Pancreas (tissue), 10 donors: ENCODE measurements at places on chromosomes 3 and 15. TPM values are rescaled to one million over a fixed set of nuclear protein-coding genes. Genes with fewer than 3 reads are reported as not detected.

Gene NSMCE3
- total RNA-seq = 2.0 TPM

Gene NRROS
- 1.5 TPM for total RNA-seq

DNA sequence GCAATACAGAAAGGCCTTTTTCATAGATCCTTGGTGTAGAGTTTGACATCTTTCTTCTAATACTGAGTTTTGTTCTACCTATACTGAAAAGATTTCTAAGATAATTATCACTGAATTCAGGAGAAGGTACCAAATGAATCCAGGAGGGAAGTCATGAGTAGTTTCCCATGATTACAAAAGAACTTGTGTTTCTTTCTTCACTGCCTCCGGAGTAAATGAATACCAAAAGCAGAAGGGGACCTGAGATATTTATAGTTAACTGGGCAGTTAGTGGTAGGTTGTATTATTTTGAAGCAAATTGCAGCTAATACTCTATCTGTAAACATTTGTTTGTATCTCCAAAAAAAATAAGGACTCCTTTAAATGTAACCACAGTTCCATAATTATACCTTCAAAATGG, 175.4 kb downstream of the SUCNR1 start:
- DNase-seq = no peak

DNA sequence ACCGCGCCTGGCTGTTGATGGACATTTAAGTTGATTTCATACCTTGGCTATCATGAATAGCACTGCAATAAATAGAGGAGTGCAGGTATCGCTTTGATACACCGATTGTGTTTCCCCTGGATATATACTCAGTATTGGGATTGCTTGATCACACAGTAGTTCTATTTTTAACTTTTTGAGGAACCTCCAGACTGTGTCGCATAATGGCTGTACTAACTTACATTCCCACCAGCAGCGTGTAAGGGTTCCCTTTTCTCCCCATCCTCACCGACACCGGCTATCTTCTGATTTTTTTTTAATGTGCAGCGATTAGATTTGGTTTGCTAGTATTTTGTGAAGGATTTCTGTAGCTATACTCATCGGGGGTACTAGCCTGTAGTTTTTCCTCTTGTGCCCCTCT, 16.0 kb downstream of the RUBCN start:
- no peak for DNase-seq

Gene AGTR1
- 0.56 TPM for total RNA-seq

GRCh38 chr3:108305484-108306172, 9.3 kb downstream of the HHLA2 start:
- DNase-seq = peak; percentile 85

GRCh38 chr3:159146856-159147435, 345.1 kb downstream of the MFSD1 start:
- no peak for DNase-seq

DNA sequence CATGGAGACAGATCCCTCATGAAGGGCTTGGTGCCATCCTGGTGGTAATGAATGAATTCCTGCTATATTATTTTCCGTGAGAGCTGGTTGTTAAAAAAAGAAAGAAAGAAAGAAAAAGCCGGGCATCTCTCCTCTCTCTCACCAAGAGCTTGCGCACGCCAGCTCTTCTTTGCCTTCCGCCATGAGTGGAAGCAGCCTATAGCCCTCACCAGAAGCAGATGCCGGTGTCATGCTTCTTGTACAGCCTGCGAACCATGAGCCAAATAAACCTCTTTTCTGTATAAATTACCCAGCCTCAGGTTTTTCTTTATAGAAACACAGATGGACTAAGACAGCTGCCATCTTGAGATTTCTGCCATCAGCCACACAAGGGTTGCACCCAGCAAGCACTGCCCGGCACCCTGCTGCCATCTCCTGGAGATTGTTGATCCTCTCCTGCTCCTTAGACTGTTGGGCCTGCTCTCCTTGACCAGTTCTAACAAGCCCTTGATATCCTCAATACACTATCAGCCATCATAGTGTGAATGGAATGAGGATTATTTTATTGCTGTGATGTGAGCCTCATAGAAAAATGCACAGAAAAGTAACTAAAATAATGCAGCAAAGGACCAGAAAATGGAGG, 3.5 kb upstream of the AHSG start:
- peak; percentile 64 for DNase-seq

Gene ADAMTS9
- total RNA-seq = 18.4 TPM

Gene SENP5
- 12.4 TPM for total RNA-seq

DNA sequence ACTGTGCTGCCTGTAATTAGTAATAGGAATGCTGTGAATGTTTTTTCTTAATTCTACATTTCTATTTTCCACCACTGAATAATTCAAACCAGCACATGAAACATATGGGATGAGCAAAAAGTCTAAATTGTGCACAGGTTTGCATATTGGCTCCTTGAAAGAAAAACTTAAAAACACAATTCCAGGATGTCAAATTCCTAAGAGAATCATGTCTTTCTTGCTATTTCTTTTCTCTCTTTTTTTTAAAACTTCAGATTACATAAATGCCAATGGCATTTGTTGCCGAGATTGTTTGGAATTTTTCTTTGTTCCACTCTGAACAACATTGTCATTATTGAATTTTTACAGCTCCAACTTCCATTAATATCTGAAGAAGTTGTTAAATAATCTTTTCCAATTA, 60.8 kb downstream of the VGLL3 start:
- no peak for DNase-seq

Gene LRTM1
- not detected for total RNA-seq

Gene NR2C2
- 15.8 TPM for total RNA-seq

GRCh38 chr3:55565521-55565920, 78.4 kb upstream of the WNT5A start:
- no peak for DNase-seq

DNA sequence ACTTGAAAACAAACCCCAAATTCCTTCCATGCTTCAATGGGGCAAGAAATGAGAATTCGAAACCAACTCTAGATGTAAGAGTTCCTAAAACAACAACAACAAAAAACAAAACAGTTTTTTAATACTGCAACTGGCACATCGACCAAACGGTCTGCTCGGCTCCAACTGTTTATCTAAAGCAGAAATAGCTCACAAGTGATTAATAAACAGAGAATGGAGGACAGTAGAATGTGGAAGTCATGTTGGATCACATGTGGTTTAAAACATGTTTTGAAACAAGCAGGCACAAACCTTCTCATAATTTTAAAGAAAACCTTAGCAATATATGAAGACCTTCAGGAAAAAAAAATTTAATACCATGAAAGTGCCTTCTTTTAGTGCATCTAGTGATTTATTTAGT, 55.1 kb downstream of the SETMAR start:
- DNase-seq = no peak

DNA sequence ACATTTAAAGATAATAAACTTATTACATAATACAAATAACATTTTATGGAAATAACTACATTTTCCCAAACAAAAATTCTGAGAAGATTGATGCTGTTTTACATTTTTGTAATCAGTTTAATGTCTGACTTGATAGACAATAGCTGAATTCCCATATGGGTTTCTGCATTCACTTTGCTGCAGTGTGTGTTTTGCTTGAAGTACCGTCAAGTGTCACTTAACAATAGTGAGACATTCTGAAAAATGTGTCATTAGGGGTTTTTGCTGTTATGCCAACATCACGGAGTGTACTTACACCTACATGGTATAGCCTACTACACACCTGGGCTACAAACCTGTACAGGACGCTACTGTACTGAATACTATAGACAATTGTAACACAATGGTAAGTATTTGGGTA, 57.5 kb downstream of the USF3 start:
- DNase-seq = no peak

Gene GPR87
- total RNA-seq = not detected

- DNase-seq = no peak
Measured at GRCh38 chr3:100155128-100155527, 40.8 kb upstream of the FILIP1L start.

Gene COL6A5
- total RNA-seq = not detected

DNA sequence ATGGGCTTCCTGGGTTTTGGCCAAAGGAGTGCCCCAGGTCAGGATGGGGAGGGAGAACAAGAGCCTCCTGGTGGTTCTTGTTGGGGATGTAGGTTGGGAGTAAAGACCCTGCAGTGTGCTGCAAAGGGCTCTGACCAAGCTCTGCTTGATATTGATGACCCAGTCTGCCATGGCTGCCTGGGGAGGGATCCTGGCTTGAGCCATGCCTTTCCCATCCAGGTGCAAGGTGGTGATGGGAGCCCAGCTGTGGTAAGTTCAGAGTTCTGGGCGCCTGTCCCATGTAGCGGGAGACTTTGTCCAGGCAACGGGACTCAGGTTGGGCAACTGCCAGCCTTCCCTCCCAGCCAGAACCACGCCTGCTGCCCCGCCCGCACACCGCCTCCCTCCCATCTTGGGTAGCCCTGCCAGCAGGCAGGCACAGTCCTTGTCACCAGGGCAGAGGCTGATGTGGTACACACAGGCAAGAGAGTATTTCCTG, 2.6 kb downstream of the GNAI2 start:
- DNase-seq = peak; percentile 96

- peak; percentile 58 for DNase-seq
Measured at GRCh38 chr3:193826159-193826795, 233.3 kb downstream of the OPA1 start.

Gene NISCH
- total RNA-seq = 40.7 TPM

DNA sequence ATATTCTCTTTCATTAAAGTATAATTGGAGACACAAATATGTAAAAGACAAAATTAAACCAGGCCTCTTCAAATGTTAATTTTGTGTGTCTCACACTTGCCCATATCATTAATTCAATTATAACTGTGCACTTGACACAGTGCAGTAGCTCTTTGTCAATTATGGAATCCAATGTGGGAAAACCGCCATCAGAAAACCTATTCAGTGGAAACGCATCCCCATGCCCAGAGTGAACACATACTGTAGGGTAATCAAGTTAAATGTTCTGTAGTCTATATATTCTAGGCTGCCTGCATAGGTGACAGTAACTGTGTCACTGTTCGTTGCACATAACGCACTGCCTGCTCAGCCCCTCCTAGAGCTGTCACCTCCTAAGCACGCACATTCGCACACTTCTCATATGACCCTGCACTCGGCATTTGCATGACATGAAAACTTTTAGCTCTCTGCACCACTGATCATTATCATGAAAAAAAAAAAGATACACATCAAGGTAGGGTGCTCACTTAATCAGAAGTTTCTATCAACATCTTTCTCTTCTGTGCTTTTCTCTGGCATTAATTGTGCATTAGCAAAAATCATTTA, 63.2 kb downstream of the MEIS2 start:
- DNase-seq = no peak

Gene CP
- total RNA-seq = 0.60 TPM

Gene GLT8D1
- 19.6 TPM for total RNA-seq

Gene IGSF10
- total RNA-seq = 0.39 TPM

- DNase-seq = no peak
Measured at GRCh38 chr15:60423537-60423936, 25.8 kb upstream of the ANXA2 start.

GRCh38 chr3:47128137-47128536, 35.8 kb downstream of the SETD2 start:
- DNase-seq = no peak

GRCh38 chr3:111107662-111108035, 36.0 kb downstream of the NECTIN3 start:
- DNase-seq = no peak

- no peak for DNase-seq
Measured at GRCh38 chr3:74119221-74119620, 494.5 kb upstream of the PDZRN3 start.

Gene CD96
- 1.1 TPM for total RNA-seq

GRCh38 chr15:68993276-68993675, 21.2 kb upstream of the NOX5 start:
- no peak for DNase-seq

DNA sequence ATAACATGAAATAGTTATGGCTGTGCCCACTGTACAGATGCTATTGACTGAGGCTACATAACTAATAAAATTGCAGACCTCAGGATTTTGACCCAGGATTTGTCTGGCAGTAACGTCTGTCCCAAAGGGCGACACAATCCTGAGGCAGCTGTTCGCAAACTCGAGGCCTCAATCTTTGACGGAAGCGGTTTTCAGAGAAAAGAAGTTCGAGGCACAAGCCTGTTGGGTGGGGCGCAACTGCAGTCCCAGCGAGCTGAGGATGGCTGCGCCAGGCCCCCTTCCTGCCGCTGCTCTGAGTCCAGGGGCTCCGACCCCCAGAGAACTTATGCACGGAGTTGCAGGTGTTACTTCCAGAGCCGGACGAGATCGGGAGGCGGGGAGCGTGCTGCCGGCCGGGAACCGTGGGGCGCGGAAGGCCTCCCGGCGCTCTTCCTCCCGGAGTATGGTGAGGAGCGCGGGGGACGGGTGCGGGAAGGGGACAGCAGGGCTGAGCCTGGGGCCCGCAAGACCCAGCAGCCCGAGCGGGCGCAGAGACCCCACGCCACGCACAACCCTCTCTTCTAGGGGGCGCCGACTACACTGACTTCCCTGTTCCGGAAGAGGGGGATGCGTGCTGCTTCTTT, at the start of gene PARP15:
Gene PARP15, plus strand, starts transcription at position 242 of the 623 bp plus-strand sequence. Its CDS starts 18 bp downstream, at position 260.
- DNase-seq = no peak

DNA sequence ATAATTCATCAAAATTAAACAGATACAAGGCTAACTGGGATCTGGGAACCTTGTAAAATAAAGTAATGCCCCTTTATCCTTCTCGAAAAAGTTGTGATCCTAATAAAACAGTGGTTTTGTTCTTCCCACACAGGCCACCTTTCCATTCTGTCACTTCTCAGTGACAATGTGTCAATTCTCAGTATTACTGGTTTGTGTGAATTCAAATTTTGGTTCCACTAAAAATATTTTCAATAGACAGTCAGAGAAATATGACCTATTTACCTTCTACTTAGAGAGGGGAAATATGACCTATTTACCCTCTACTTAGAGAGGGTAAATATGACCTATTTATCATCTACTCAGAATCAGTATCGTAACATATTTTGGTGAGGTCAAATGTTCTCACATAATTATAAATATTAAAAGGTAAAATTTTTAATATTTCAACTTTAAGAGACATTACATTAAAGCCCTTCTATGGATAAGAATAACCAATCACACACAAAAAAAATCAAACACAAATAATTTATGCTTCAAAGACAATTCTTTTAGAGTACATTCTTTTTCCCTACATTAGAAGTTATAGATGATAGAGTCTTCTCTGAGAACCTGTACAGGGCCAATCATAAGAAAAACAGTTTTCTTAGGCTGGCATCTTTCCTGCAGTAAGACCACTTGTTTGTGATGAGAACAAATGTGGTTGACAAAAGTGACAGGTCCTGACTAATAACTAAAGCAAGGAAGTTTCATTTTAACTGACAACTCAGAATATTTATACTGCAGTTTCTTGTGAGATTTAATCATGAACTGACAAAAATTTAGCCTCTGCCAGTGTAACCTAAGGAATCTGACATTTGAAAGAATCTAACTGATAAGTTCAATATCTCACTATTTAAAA, 323.3 kb downstream of the DIPK2A start:
- no peak for DNase-seq

GRCh38 chr15:99132634-99133287, 27.9 kb downstream of the SYNM start:
- DNase-seq = no peak

Gene FAH
- 11.8 TPM for total RNA-seq

Gene SLC24A5
- not detected for total RNA-seq

DNA sequence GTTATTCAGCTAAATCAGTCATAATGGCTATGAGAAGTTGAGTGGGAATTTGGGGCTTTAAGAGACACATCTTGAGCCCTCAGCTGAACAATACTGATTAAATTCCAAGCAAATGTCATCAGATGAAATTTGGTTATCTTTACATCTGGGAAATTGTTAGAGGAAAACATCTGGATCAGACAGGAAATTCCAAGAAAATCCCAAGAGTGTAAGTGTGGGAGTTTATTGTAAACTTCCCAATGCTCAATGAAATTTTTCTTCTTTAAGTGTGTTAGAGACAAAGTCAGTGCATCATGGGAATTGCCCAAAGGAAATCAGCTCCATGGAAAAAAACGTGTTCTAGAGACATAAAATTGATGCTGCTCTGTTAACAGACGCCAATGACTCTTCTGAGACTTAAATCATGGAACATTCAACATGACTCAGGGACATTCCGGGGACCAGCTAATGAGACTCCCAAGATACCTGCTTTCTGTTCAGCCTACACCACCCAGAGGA, 19.8 kb upstream of the DCLK3 start:
- no peak for DNase-seq
